Renal cortex interstitium (tissue), 15 donors: ENCODE measurements at places on chromosomes 5 and 9. TPM values are rescaled to one million over a fixed set of nuclear protein-coding genes. Genes with fewer than 3 reads are reported as not detected.
A peak's percentile ranks its signal among the peaks of the same experiment; 100 is the strongest.

DNA sequence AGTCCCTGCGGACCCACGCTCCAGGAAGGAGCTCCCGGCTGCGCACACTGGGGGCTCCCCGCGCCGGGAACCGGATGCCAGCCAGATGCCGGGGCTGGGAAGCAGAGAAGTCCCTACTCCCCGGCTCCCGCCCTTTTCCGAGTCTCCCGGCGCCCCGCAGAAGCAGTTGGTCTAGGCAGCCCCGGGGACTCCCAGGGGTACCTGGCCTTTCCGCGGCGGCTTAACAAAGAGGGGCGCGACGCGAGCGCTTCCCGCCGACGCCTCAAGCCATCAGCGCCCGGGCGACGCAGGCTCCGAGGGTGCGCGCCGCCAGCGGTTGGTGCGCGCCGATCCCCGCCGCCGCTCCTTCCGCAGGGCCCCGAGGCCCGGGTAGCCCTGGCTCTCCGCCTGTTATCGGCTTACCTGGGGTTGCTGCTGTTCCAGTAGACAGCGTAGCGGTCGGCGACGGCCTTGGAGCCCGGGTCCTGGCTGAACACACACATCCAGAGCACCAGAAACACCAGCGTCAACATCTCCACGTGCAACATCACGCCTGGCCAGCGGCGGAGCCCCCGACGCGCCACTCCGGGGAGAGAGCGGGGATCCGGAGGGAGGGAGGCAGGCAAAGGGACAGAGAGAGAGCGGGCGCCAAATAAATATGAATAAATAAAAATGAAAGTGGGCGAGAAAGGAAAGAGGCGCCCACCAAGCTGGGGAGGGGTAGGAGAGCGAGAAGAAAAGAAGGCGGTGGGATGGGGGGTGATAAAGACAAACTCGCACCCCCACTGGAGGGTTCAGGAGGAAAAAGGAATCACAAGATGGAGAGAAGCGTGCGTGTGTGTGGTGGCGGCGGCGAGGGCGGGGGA lies 428 bp downstream of the EFNA5 start:
- DNase-seq: peak; percentile 49

DNA sequence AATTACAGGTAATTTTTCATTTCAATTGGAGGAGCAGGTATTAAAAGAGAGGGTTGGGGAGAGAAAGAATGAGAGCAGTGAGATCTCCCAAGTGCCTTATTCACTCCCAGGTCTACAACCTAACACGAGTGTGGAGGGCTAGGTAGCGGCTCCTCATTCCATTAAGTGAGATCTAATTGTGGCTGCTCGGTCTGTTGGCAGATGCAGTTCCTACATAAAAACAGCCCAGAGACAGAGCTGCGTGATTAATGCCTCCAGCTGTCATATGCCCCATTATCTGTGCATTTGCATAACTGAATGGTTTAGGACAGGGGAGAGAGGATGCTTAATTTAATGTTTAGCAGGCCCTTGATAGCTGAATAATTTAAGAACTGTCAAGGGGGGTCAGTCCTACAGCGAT lies 100.5 kb downstream of the PSAT1 start:
- DNase-seq: peak; percentile 9

DNA sequence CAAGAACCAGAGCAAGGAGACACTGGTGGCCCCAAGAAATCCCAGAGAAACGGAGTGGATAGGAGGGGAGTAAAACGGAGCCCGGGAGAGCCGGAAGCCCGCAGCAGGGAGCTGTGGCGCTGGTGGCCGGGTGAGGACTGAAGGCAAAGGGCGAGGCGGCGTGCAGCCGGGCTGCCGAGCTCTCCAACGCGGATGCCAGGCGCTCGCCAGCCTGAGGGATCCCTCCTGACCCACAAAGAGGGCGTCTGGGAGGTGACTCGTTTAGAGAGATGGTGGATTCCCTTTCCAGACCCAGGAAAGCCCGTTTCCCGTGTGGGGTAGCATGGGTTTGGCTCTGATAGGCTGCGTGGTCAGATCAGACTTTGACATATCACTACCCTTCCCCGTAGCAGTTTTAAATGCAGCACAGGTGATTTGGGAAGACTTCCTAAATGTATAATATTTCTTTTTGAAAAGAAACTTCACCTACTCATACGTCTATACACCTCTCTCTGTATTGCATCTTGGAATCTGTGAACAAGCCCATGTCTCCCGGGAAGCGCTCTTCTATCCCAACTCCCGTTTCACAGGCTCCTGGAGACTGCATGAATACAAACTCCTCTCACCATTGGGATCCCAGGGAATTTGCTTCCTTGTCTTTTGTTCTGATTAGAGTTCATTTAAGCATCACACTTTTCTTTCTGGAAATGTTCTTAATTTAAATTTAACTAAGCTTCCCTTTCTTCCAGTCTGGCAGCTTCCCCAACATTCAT lies 158.1 kb downstream of the C9orf152 start:
- no peak for DNase-seq

GRCh38 chr5:69129413-69129812 lies 35.6 kb downstream of the SLC30A5 start:
- DNase-seq: no peak

- DNase-seq: no peak
Observed at GRCh38 chr9:125691869-125692268, 15.1 kb downstream of the MAPKAP1 start.

PIP5K1B gene
- polyA plus RNA-seq: 6.6 TPM

EGFLAM gene
- polyA plus RNA-seq: 11.5 TPM

QRFP gene
- 0.36 TPM for polyA plus RNA-seq
